ENCODE measurements at places on chromosomes 12 and 14.

DNA sequence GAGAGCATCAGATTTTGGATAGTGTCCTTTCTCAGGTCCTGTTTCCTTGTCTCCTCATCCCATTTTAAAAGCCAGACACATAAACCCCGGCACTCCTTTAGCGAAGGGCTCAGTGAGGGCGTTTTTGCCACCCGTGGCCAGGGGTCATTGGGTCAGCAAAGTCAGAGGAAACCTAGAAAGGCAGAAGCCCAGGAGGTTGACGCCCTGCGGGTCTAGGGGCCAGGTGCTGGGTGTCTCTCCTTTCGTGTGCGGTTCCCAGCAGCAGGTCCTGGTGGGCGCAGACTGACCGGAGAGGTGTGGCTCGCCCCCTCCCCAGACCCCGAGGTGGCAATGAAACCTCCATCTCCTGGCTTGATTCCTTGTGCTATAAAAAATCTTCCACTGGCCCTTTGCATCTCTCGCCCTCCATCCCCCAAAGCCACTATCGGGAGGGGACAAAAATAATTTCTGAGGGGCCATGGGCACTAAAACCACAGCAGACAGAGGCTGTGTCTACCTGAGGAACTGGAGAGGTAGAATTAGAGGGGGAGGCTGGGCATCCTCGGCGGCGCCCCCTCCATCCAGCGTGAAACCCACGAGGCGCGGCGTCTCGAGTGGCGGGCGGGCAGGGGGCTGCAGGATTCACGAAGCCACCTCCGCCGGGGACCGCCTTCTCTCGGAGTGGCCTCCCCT lies 858 bp upstream of the FRMD6 start:
- no peak for DNase-seq

GRCh38 chr12:6823182-6824084 lies 1.8 kb downstream of the GPR162 start:
- no peak for DNase-seq

- no peak for DNase-seq
These were observed 1.3 kb upstream of the NUDT14 start for GRCh38 chr14:105182296-105183020.

GRCh38 chr14:88323086-88323522 lies at the start of gene KCNK10:
TSS of gene KCNK10 (minus strand) at chr14:88323269. CDS start at chr14:88322798, 471 bp downstream.
- no peak for DNase-seq

- DNase-seq, result peak; percentile 82
These were observed at the start of gene AP1G2 for GRCh38 chr14:23567186-23568020. TSS of gene AP1G2 (minus strand) at chr14:23567791. CDS start at chr14:23567314, 477 bp downstream.

DNA sequence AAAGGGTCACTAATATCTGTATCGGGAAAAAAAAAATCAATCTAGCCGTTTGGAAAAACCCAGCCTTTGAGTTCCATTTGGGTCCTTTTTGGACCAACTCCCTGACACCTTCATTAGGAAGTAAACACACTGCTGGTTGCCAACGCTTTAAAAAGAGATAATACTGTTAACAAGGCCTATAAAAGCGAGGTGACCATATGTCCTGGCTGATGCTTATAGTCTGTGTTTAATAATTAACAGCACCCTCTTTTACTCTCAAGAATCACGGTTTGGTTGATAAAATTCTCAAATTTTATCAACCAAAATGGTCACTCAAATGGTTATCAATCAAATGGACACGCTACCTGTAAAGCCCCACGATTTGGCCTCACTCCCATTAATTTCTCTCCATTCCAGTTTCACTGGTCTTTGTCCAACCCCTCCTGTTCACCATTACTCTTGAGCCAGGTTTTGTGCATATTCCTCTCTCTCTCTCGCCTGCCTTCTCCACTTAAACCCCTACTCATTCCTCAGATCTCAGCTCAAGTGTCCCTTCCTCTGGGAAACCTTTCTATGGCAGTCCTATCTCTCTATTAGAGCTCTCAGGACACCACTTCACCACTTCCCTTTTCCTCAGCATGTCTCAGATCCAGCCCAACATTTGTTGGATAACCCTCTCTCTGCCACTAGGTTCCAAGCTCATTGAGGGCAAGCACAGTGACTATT lies 9.5 kb downstream of the BTG1 start:
- DNase-seq, result no peak

- DNase-seq, result no peak
These were observed 42.1 kb downstream of the TMTC1 start for GRCh38 chr12:29741342-29742241.

- no peak for DNase-seq
These were observed 180.2 kb downstream of the CACNA1C start for GRCh38 chr12:2233034-2233433.

GRCh38 chr12:2574355-2574935 lies 220.3 kb upstream of the FKBP4 start:
- DNase-seq, result no peak

GRCh38 chr12:4985820-4986219 lies 57.9 kb upstream of the KCNA5 start:
- DNase-seq, result no peak

DNA sequence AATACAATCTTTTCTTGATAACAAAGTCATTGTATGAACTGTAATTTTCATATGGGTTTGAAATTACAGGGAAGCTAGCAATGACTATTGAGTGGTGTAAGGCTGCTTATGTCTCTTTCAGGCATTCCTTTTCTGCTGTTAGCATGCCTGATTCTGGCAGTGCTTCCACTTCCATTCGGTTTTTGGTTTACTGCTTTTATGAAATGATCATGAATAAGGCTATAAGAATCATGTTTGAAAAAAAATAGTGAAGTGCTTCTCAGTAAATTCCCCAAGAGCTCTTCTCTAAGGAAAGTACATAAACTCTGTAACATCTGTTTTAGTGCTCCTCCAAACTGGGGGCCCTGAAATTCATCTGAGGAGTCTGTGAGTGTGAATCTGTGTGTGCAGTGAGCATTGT lies 434.0 kb upstream of the RGS6 start:
- DNase-seq, result no peak

DNA sequence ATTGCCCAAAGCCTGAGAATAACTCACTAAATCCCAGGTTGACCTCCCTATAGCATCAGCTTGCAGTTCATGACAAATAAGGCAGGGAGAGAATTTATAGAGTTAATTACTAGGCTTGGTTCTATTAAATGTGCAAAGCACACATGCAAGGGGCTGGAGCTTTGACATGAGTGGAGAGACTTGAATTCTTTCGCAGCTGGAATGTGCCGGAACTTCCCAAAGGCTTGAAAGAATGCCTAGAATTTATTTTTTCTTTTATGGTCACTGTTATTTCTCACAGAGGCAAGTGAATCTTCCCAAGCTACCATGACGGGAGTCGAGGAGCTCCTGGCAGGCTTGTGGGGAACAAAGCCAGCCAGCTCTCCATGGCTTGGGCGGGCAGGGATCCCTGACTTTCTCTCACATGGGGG lies 95.5 kb upstream of the USP44 start:
- no peak for DNase-seq

- no peak for DNase-seq
These were observed 29.3 kb downstream of the TEAD4 start for GRCh38 chr12:2988494-2988893.

GRCh38 chr12:26318661-26319068 lies 123.3 kb downstream of the SSPN start:
- DNase-seq, result no peak

GRCh38 chr14:100445436-100446088 lies 122.4 kb downstream of the SLC25A47 start:
- DNase-seq, result no peak

- no peak for DNase-seq
These were observed 810 bp downstream of the MARCHF9 start for GRCh38 chr12:57755454-57756372.

- no peak for DNase-seq
These were observed 72.4 kb downstream of the MAP1LC3B2 start for GRCh38 chr12:116631619-116632018.

DNA sequence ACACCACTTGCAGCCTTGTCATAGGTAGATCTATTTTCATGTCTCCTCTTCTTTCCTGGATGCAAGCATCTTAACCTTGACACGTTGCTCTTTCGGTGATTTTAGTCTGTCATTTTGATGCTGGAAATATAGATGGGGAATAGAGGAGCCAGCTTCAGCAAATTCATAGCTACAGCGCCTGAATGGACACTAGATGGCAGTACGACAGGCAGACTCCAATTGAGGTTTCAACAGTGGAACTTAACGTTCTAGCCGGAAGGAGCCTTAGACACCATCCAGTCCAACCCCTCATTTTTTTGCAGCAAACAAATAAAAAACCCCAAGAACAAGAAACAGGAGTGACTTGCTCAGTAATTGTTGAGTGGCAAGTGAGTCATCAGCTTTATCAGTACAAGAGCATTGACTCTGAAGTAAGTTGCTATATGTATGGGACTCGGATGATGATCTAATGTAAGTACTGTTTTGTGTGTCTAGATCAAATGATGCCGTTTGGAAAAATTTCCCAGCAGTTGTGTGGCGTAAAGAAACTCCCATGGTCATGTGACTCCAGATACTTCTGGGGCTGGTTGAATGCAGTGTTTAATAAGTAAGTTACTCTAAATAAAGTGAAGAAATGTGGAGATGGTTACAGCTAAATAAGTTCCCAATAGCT lies 9.0 kb downstream of the DMAC2L start:
- DNase-seq, result peak; percentile 48

GRCh38 chr12:18651525-18651924 lies 86.3 kb downstream of the PLCZ1 start:
- no peak for DNase-seq

DNA sequence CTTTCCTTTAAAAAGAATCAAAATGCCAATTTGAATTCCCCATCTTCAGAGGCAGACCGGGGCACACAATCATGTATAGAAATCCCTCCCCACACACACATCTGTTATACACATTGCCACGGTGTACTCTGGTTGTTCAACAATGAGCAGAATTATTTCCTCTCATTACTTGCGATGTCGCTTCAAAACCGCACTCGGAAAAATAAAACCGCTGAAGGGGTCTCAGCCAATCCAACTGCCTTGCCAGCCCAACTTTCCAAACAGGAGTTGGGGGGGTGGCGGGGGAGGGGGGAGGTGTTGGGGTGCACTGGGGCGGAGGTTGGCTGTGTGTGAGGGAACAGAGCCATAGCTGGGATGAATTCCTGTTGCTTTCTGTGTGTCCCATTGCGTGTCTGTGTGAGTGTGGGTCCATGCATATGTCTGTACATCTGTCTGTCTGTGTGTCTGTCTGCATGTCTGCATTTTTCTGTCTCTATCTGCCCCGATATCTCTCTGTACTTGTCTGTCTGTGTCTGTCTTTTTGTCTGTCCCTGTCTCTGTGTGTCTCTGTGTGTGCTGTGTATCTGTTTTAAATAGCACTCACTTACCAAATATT lies 163.6 kb upstream of the TBX3 start:
- DNase-seq, result no peak

DNA sequence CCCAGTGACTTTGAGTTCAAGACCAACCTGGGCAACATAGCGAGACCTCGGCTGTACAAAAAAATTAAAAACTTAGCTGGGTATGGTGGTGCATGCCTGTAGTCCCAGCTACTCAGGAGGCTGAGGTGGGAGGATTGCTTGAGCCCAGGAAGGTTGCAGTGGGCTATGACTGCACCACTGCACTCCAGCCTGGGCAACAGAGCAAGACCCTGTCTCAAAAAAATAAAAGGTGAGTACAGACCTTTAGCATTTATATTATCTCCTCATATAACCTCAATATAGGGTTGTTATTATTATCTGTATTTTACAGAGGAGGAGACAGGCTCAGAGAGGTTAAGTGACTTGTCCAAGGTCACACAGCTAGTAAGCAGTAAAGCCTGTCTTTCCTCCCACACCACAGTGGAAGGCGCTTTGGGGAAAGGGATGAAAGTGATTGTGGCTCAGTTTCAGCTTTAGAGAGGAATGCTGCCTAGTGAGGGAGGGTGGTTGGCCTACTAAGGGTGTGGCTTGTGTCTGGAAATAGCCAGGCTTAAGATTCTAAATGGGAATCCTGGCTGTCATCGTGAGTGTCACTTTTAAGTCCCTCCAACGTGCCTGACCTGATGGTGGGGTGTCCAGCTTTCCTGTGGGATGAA lies 7.2 kb downstream of the TPCN1 start:
- DNase-seq, result no peak

GRCh38 chr14:82621881-82622450 lies 1088.3 kb upstream of the SEL1L start:
- DNase-seq, result no peak

DNA sequence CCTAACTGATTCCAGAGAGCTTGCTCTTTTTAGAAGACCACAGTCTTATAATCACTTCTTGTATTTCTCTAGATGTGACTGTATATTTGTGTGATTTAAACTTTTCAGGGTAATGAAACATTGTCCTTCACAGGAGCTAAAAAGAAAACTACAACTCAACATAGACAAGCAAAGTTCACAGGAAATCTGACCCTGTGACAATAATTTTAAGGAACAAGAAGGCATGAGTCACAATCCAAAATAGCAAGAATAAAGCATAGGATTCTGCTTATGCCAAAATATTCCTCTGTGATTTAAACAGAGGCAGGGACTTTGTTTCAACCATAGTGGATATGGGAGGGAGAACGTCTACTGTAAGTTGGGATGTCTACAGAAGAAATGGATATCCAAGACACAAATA lies 44.3 kb downstream of the GPR65 start:
- DNase-seq, result no peak

- DNase-seq, result no peak
These were observed 91.9 kb downstream of the RAD52 start for GRCh38 chr12:857611-858010.

DNA sequence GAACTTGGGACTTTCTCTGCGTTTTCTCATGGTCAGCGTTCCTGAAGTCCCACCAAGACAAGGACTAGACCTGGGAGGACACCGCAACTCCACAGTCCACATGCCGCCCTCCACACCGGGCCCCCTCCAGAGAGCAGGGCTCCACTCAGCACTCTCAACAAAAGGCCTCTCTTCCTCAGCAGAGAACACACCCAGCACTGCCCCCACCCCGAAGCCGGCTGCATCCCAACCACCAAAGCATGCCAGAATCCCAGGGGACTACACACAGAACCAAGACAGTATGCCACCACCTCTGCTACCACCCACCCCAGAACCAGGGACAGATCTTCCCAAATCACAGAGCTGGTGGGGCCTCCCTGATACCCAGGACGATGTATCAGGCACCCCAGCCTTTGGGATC lies 88.3 kb downstream of the BCL11B start:
- no peak for DNase-seq

DNA sequence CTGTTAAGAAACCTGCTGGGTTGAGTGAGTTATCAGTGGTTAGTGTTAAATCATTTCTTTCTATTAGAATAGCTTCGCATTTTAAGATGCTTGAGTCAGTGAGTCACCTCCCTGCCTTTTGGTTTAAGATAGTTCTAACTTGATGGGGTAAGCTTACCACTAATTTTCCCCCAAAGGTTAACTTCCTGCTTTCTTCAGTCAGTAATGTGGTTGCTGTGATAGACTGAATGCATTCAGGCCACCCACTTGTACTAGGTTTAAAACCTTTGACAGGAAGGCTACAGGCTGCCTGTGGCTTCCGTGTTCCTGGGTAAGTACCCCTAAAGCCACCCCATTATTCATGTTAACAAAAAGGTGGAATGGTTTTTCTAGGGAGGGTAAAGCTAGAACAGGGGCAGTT lies 25.3 kb downstream of the CLEC2A start:
- DNase-seq, result no peak

All from stimulated activated CD4-positive, alpha-beta T cell treated with anti-CD3 and anti-CD28 coated beads, Interleukin-12 subunit alpha, Interleukin-12 subunit beta, amount 100 ng/mL, for 48 hours (primary cell).